Stimulated activated CD8-positive, alpha-beta memory T cell treated with anti-CD3 and anti-CD28 coated beads, Interleukin-15, amount 100 ng/mL, for 4 hours (primary cell): ENCODE measurements at places on chromosomes 5 and 9.

DNA sequence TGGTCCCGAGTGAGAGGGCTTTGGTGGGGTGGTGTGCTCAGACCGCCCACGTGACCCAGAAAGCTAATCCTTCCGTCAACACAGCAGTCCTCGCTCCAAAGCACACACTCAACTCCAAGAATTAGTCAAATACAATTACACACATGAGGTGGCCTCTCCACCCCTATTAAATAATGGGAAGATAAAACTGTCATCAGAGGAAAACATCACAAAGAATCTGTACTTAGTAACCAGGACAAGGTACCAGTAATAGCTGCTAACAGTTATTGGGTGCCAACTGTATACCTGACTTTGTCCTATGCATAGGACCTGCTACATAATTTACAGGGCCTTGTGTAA lies 222.8 kb downstream of the HSPA4 start:
- DNase-seq: no peak

DNA sequence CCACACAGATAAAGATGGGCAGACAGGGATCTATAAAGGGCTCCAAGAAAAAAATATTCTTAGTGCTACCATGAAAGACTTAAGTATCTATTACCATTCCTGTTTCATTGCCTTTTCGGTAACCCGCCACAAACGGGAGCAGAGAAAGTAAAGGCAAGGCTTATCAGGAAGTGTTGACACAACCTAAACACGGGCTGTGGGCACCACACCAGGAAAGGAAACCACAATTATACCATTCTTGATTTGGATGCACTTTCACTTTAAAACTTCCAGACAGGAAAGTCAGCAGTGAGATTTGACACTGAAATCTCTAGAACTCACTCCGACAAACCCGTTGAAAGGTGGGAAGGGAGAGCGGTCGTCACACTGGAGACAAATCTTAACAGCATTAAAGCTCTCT lies 6.5 kb downstream of the TLE1 start:
- no peak for DNase-seq

- no peak for DNase-seq
Observed at GRCh38 chr9:133227242-133227860, 18.3 kb upstream of the OBP2B start.

- no peak for DNase-seq
Observed at GRCh38 chr9:133701981-133702797, 36.0 kb downstream of the SARDH start.

- DNase-seq: no peak
Observed at GRCh38 chr9:81480828-81481604, 208.3 kb downstream of the TLE1 start.

- no peak for DNase-seq
Observed at GRCh38 chr5:76831110-76831452, 12.3 kb downstream of the F2RL1 start.

GRCh38 chr5:10828241-10828640 lies 67.2 kb upstream of the DAP start:
- no peak for DNase-seq

DNA sequence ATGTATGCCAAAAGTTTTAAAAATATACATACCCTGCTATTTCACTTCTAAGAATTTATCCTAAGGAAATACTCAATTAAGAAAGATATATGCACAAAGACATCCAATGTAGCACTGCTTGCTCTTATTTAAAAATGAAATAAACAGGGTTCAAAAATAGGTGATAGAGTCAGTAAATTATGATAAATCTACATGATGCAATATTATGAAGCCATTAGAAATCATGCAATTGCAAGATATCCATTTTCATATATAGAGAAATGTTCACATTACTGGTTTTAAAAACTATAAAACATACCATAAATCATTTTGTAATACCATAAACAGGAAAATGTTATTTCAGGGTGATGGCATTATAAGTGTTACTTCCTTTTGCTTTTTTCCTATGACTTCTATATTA lies 8.6 kb upstream of the SLC12A2 start:
- DNase-seq: no peak

DNA sequence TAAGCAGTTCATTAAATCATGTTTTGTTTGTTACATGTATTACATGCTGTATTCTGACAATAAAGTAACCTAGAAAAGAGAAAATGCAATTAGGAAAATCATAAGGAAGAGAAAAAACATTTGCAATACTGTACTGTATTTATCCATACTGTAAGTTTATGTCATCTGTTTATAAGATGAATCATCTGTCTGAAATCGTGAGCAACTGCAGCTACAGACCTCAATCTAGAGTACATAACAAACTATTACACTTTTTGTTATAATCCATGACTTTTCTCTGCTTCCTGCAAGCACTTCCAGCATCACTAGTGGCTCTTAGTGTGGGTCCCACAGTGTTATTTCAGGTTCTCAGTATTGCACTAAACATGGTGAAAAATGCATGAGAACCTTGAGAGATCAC lies 144.4 kb upstream of the NR4A3 start:
- DNase-seq: no peak

DNA sequence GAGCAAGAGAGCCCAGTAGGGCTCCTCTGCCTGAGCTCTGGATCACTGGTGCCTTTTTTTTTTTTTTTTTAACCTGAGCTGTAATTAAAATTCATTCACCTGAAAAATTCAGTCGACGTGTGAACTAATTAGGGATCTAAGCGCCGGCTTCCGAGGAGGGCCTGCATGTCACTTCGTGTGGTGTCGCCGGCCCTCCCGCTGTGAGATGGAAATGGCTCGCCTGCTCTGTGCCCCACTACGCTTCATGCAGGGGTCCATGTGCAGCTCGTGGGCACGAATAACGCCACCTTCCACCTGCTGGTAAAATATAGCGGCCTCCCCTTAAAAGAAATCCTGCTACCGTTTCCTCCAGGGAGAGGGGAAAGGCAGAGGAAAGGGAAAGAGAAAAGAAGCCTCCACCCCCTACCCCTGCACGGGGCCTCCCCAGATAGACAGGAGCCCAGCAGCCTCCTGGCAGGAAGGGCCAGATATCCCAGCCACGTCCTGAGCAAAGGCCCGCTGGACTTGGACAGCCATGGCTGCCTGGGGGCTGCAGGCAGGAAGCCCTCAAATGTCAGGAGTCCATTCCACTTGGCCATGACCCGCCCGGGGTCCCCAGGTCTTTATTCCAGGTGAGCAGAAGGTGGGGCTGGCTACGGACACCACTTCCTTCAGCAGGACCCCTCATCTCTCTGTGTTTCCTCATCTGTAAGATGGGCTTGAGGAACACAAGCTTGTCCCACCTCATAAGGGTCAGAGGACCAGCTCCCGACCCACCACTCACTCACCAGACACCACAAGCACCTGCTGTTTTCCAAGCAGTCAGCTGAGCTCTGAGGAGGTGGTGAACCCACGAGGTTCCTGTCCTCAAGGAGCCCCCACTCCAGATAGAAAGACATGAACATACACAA lies 38.2 kb upstream of the ZNF354A start:
- DNase-seq: no peak

- DNase-seq: no peak
Observed at GRCh38 chr5:76256116-76256889, 146.8 kb upstream of the IQGAP2 start.

GRCh38 chr9:419571-420171 lies 205.0 kb downstream of the DOCK8 start:
- no peak for DNase-seq

- DNase-seq: no peak
Observed at GRCh38 chr9:14271093-14271673, 42.8 kb downstream of the NFIB start.

GRCh38 chr9:88555268-88555980 lies 20.4 kb downstream of the NXNL2 start:
- DNase-seq: no peak

GRCh38 chr9:84703793-84704192 lies 34.3 kb downstream of the NTRK2 start:
- no peak for DNase-seq

- DNase-seq: no peak
Observed at GRCh38 chr5:141413540-141414069, 818 bp downstream of the PCDHGA10 start.

GRCh38 chr5:14574891-14575508 lies 6.6 kb upstream of the OTULINL start:
- DNase-seq: no peak

GRCh38 chr5:73231246-73231778 lies 58.3 kb downstream of the TMEM174 start:
- DNase-seq: no peak

DNA sequence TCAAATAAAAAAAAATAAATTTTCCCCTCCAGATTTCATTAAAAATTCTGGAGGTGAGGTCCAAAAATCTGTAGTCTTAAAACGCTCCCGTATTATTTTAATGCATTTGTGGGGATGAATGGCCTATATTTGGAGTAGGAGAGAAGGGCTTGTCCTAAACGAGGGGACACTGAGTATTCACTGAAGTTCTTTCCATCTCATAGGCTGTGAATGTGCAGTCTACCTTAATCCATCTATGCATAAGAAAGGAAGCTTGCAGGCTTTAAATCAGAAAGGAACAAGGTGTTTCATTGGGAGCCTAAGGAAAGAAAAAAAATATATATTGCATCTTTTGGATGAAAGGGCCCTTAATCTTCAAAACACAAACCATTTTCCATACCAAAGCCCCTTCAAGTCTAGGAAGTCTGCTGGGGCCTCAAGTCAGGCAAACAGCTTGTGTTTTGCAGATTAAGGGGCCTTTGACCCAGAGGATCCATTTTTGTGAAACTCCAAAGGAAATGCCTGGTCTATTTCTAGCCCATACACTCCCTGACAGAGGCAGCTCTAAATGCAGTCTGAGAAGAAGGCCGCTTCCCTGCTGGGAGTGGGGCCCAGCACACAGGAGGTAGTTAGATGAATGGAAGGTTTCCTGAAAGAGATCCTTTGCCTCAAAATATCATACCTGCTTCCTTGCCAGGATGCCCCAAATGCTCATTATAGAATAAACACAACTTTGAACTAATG lies 35.6 kb downstream of the BRINP1 start:
- DNase-seq: no peak

DNA sequence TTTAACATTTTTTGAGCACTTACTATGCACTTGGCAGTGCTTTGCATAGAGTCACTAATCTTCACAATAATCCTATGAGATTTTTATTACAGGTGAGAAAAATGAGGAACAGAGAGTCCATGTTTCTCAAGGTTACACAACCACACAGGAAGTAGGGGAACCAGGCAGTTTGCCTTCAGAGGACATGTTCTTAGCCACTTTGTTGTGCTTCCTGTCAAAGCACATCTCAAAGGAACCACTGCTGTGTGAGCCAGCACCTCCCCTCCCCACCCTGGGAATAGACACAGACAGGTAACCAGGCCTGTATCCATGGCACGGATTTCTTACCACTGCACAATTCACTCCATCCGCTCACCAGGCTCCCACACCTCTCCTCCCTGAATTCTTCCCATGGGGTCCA lies 6.3 kb upstream of the DNAJB5 start:
- no peak for DNase-seq

DNA sequence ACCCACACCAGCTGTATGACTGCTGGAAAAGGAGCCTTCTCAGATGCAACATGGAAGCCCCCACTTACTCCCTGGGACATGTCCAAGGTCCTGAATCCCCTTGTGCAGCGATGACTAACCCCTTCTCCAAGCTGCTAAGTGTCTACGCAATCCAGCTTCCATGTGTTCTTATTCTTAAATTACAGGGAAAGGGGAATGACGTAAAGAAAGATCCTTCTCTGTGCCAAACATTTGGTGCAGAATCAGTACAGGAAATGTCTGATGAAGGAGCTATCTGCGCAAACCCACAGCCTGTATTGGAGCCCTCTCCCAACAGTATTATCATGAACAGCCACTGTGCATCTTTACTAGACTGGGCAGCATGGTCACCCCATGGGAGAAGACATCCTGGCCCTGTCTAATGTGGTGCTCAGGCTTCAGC lies 183.2 kb downstream of the FRMD3 start:
- DNase-seq: no peak

DNA sequence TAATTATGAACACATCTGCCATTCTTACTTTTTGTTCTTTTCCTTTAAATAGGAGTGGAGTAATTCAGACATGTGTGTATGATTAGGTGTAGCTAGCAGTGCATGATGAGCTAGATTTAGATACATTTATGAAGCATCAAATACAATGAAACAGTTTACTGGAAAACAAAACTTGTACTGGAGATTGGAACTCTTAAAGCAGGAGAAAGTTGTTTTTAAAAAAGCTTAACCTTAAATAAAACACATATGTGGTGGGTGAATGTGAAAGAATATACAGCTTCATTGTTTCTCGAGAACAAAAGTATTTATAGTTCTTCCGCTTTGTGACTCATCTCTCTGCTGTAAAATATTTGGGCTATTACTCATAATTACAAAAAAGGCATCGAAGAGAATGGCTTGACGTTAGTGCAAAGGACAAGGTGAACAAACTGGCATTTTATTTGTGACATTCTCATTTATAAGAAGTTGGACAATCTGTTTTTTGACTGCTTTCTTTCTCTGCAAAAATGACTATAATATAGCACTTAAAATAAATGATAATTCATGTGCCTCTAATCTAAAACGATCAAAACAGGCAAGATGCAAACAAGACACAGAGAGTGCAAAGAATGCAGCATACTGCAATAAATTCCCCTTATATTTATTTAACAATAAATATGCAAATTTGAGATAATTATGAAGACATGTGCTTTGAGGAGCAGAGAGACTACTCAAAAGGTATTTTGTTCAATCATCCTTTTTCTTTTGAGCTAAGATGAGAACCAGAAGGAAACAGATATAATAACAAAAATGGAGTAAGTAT lies 478.8 kb downstream of the CETN3 start:
- DNase-seq: no peak

GRCh38 chr9:14366076-14366475 lies 52.1 kb upstream of the NFIB start:
- no peak for DNase-seq

DNA sequence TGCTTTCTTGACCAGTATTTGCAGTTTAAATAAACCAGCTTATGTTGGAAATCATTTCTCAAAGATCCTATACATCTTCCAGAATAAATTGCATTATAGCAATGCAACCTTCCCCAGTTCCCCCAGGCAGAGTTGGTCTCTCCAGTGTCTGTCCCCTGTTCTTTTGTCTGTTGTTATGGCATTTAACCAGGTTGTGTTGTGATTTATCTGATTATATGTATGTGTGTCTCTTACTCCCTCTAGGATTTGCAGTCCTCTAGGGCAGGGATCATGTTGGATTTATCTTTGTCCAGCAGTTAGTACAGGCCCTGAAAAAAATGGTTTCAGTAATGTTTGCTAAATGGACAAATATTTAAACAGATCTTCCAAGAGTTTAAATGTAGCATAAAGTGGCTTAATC lies 17.3 kb downstream of the GARNL3 start:
- DNase-seq: no peak

- no peak for DNase-seq
Observed at GRCh38 chr5:14213813-14214585, 70.9 kb downstream of the TRIO start.

DNA sequence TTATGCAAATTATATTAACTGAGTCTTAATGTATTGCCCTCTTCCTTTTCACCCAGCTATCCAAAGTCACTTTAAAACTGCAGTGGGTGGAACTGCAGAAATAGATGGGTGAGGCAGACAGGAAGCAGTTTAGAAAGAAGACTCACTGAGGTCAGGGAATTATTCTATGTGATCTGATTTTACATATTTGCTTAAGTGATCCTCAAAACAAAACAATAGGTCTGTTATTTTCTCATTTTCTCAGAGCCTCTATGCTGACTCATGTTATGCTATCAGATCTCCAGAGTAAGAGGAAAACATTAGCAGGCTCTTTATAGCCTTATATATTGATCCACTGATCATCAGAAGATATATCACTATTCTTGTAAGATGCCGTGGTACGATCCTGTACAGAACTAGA lies 63.5 kb downstream of the MRPS27 start:
- no peak for DNase-seq

- no peak for DNase-seq
Observed at GRCh38 chr5:20570486-20570885, 582.5 kb upstream of the CDH18 start.

GRCh38 chr5:68285075-68285840 lies 69.7 kb downstream of the PIK3R1 start:
- DNase-seq: no peak
